ENCODE measurements at places on chromosomes 3 and 15.

GRCh38 chr3:30642849-30643361, 36.5 kb downstream of the TGFBR2 start:
- no peak for DNase-seq

GRCh38 chr15:68177742-68178141, 27.4 kb downstream of the CALML4 start:
- DNase-seq: no peak

GRCh38 chr3:102200126-102200525, 234.7 kb upstream of the ZPLD1 start:
- DNase-seq: no peak

DNA sequence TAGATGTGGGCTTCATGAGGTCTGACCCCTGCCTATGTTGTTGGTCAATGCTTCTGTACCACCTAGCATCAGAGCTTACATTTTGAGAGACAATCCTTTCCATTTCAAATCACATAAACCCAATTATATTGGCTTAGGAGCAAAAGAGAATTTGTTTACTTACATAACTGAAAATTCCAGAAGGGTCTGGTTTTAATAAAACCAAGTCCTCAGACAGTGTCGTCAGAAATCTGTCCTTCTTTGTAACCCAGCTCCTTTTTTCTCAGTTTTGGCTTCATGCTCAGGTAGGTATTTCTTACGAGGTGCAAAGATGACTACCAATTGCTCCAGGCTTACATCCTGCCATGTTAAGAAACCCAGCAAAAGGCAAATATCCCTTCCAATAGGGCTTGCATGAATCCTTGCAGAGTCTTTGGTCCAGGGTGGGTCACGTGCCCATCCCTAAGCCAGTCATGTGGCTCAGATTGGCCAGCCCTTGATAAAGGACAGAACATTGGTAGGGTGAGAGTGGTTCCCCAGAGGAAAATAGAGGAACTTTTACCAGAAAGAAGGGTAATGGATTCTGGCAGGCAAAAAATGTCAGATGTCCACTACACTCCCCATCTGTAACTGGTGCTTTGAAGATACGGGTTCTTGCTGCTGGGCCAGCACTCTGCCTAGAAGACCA, 50.2 kb upstream of the VILL start:
- DNase-seq: no peak

Measured in CD8-positive, alpha-beta T cell (primary cell).